Sigmoid colon (tissue), 7 donors: ENCODE measurements at places on chromosomes 5 and 9. TPM values are rescaled to one million over a fixed set of nuclear protein-coding genes. Genes with fewer than 3 reads are reported as not detected.

DNA sequence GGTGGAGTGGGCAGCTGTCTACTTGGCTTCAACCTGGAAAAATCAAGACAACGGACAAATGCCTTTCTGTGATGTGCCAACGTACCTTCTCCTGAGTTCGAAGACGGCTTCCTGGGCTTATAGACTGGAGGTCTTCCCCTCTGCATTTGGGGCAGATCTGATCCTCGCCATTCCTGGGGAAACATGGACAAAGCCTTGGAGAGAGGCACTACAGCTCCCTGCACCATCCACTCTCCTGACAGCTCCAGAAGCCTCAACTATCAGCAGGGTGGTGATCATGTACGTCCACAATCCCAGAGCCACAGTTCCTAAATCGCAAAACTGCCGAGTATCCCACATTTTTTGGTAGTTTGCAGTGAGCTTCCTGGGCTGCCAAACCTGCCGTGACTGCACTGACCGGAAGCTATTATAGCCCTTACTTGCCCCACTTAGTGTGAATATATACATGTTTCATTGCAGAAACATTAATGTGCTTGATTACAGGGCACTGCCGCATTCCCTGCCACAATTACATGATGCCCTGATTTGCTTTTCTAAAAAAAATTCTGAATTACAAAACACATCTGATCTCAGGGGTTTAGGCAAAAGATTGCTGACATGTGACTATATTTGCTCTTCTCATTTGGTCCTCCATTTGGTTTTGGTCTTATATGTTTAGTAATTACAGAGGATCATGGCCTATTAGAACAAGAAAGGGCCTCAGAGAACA is 2.8 kb downstream of the TRAF1 start:
- H3K27ac ChIP-seq = peak overlapping the region; percentile 38
- DNase-seq = peak; percentile 19
- H3K27me3 ChIP-seq = no peaks in the 10 kb centered on the region
- H3K4me1 ChIP-seq = no peaks in the 10 kb centered on the region

- no peak overlapping the region for H3K4me3 ChIP-seq
- H3K36me3 ChIP-seq = no peaks in the 10 kb centered on the region
- H3K27me3 ChIP-seq = no peaks in the 10 kb centered on the region
- H3K4me1 ChIP-seq = no peaks in the 10 kb centered on the region
- H3K27ac ChIP-seq = no peak overlapping the region
- DNase-seq = no peak
Observed at GRCh38 chr5:67058998-67059743, 137.4 kb downstream of the CD180 start.

DNA sequence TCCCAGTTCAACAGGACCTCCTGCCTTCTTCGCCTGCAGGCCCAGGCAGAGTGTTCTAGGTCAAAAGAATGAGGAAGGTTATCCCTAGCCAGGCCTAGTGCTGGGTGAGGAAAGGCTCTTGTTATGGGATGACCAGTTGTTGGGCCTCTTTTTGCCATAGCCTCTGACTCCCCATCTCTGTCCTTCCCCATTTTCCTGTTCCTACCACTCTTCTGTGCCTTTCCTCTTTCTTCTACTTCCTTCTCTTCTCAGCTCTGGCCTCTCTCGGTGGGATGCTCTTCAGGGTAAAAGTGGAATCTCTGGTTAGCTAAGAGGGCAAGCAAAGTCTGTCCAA is 1.2 kb upstream of the PCDH1 start:
- H3K36me3 ChIP-seq = no peaks in the 10 kb centered on the region
- peaks cover 57% of the 10 kb centered on the region for H3K27me3 ChIP-seq
- peak overlapping the region; percentile 61 for H3K27ac ChIP-seq
- DNase-seq = no peak
- peaks cover 43% of the 10 kb centered on the region for H3K4me1 ChIP-seq

DNA sequence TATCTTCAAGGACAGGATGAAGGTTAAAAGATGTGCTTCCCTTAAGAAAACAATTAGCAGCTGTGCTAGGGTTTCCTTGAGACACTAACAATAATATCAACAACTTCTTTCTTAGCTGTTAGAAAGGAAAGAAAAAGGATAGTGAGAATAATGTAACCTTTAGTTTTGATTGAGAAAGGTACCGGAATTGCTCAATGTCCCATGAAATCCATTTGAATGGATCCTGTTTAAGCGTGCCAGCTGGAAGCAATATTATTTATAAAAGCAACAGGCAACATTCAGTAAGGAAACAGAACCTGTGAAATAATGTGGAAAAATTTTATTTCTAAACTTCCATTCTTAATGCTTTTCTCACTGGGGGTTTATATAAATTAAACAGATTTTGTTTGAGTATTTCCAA is 120.9 kb downstream of the CCDC192 start:
- no peak for DNase-seq
- H3K27me3 ChIP-seq = no peaks in the 10 kb centered on the region
- H3K4me3 ChIP-seq = no peak overlapping the region
- H3K27ac ChIP-seq = peak overlapping the region; percentile 24
- no peaks in the 10 kb centered on the region for H3K36me3 ChIP-seq

DNA sequence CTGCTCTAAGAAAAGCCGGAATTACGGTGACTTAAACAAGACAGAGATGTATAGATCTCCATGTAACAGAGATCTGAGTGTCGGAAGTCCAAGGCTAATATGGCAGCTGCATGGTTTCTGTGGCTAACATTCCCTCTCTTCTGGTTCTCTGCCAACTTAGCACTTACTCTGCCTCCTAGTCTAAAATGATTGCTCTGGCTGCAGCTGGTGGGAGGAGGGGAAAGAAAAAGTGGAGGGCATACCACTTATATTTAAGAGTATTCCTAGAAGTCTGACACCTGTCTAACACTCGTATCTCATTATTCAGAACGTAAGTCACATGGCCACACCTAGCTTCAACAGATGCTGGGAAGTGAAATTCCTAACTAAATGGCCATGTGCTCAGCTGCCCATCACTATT is 551.5 kb upstream of the TLE4 start:
- H3K4me1 ChIP-seq = no peaks in the 10 kb centered on the region
- H3K36me3 ChIP-seq = no peaks in the 10 kb centered on the region

Gene NCS1
- total RNA-seq = 133 TPM
